DMS 273 treated with DMSO at 0.1 percent for 48 hours (cell line): ENCODE measurements at places on chromosomes 5 and 9.

DNA sequence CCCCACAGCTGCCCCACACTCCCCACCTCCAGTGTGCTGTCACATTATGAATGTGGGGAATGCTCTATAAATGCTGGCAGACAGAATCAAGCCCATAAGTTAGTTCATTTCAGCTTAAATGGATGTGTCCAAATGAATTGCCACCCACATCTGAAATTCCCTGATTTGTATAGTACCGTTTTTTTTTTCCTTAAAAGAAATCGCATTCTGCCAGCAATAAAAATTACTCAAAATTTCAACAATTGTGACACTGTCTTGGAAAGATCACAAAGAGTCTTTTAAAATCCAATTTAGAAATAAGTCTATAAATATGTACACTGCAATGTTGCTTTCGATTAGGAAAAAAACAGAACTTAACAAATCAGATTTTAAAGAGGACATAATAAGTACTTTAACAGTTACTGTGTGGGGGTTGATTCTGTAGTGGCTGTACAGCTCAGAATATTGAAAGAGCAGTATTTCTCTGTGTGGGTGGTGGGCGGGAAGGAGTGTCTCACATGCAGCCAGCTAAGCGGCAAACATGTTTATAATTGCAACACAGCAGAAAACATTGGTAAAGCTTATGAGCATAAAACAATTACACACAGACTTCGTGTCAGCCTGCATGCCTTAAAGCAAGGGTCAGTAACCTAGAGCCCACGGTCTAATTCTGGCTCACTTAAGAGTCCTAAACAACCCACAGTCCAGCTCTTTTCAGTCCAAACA lies 24.9 kb upstream of the CSNK1G3 start:
- no peak for DNase-seq

DNA sequence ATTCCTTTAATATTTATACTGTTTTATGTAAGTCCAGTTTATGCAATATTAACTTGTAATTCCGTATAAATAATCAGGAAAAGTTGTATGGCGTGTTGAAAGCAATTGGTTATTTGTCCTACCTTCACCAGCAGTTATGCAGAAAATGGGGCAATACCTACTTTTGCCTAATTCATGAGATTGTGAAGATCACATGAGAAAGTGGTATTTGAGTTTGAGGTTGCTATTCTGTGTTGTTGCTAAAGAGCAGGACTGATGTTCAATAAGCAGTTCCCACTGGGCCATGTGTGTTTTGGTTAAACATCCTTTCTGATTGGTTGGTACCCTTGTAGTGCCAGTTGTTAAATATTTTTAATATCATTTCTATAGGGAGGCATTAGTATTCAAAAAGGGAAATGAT lies 3.2 kb downstream of the TGFBR1 start:
- no peak for DNase-seq

DNA sequence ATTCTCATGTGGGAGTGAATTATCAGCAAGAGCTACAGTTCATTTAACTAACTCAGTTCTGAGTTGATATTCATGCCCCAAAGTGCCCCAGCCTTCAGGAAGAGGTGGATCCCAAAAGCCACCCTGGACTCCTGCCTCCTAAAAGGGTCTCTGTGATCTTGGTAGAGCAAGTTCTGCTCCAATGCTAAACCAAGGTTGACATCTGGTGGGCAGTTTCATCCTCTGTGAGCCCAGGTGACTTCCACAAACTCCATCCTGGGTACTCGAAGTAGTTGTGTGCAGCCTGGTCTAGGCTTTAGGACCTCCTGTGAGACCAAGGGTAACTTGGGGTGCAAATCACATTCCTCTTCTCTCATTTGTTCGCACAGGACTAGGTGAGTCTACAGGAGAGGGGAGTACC lies 816.8 kb downstream of the MTRR start:
- peak; percentile 60 for DNase-seq

DNA sequence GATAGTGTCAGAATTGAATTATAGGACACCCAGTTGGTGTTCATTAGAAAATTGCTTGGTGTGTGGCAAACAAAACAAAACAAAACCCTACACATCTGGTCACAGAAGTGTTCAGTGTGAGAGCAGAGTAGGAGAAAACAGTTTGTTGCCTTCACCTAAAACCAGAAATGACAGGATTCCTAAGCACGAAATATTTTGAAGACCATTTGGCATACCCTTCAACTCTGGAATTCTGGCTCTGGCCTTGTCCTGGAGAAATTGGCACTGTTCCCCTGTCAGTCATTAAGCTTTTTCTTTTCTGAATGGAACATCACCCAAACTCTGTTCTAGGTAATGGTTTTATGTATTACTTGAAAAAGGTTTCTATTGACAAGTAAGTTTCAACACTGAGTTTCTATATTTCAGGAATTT lies 110.2 kb upstream of the PCA3 start:
- DNase-seq = no peak

GRCh38 chr9:131817627-131818026 lies 77.8 kb upstream of the RAPGEF1 start:
- no peak for DNase-seq

DNA sequence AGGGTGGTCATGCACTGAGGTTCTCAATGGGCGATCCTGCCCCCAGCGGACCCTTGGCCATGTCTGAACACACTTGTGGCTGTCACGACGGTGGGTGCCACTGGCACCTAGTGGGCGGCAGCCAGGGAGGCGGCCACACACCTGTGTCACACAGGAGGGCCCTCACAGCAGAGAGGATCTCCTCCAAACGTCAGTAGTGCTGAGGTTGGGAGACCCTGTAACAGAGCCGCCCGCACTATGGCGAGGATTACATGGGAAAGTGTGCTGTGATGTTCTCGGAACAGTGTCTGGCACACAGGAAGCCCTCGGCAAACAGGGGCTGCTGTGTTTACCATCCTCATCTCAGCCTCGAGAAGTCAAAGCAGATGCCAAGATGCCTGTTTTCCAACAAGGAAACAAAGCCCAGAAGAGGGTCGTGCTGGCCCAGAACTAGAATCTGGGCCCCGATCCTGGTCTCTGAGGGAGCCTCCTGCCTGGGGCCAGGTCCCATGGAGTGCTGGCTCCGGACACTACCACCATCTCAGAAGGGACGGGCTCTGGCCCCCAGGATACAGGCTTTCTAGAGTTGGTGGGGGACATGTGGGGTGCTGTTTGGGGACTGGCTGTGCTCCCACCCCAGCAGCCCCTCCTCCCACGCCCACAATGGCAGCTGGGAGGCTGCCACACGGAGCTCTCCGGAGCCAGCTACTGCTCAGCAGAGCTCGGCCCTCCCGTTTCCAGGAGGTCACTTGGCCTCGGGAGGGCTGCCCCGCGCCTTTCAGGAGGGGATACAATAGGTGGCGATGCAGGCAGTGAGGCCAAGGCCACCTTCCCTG lies 48.2 kb downstream of the DBH start:
- no peak for DNase-seq
